ENCODE measurements at places on chromosomes 1 and 21.

- DNase-seq = no peak
Measured at GRCh38 chr1:233496993-233497392, 116.9 kb upstream of the KCNK1 start.

DNA sequence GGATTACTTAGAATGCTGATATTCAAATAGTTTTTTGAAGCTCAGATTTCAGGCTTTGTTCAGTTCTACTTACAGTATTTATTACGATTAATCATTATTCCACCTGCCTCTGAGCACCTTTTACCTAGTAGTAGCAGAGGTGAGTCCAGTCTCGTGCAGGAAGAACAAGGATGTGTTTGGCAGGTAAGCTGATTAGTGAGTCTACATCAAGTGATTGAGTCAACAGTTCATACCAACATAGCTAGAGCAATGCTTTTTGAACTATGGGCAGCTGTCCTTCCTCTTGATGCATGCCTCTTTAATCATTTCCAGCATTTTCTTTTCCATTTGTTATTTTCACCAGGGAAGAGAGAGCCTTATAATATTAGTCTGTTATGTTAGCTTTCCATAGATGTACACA lies 838.9 kb downstream of the USP25 start:
- DNase-seq = no peak

DNA sequence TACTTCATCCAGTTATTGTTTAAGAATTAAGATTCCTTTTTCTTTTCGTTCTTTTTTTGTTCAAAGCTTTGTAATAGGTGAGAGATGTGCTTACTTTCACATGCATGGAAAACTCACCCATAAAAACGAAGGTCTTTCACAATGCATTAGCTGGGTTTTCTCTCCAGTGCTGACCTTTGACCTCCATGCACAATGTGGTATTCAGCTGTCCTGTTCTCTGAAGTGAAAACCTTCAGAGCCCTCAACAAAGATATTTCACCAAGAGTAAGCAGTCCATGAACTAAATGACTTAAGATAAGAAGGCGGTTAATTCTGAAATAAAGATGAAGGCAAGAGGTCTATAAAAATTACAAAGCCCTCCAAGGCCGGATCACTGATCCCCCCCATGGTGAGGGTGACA lies 77.1 kb upstream of the IPO9 start:
- no peak for DNase-seq

DNA sequence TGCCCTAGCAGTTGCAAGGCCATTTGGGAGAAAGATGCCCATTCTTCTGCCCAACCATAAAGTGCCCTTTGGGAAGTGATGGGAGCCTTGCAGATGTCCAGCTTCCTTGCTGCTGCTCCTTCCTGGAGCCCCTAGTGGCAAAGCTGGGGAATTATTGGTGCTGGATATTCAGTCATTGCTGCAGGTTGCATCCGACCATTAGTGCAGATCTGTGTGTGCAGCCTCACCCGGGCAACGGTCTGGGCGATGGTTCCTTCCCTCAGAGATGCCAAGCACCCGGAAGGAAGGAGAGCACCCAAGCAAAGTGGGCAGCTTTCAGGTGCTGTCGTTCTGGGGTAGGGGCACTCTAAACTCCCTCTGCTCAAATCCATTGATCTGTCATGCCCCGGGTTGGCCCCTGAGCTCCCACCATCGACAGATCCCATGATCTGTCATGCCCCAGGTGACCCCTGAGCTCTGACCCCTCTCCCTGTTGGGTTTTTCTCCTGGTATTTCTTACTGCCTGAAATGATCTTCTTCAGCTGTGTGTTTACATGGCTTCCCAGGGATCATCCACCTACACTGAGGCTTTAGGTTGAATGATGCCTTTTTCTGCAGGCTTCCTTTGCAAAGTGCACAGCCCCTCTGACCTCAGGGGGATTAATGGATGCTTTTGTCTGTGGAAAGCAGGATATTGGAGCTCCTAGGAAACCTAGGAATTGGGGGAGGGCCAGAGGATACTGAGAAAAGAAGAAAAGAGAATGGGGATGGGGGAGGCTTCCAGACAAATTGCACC lies 467.5 kb downstream of the PTPRU start:
- no peak for DNase-seq

DNA sequence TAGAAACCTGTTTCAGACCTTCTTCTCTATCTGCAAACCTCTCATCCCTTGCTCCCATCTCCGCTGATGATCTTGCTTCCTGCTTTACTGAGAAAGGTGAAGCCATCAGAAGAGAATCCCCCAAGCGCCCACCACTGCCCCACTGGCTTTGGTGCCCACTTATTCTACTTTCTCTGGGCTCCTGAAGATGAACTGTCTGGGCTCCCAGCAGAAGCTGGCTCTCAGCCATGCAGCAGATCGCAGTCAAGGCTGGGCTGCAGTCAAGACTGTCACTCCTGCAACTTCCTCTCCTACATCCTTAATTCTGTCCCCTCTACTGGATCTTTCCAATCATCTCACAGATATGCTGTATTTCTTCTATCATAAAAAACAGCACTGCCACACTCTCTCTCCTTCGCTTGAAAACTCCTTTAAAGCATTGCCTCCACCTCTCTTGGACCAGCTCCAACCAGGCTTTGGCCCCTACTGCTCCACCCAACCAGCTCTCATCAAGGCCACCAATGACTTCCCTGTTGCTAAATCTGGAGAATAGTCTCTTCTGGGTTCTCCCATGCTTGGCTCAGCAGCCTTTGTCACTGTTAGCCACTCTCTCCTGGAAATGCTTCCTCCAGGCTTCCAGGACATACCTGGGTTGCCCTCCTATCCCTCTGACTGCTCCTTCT lies 25.8 kb downstream of the TRIM62 start:
- no peak for DNase-seq

DNA sequence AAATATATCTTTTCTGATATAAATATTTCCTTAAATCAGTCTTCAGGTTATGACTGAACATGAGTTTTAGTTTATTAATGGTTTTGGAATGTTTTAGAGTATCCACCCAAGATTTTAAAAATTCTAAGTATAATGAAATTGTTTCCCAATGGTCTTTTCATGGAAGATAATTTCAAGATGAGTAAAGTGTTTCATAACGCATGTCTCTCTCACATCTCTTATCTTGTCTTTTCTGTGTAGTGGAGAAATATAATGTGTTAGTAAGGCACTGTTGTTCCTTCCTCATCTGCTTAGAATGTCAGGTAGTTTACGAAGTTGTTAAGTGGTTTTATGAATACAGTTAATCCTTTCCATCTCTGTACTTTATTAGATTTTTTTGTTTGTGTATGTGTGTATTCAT lies 49.6 kb downstream of the PLA2G4A start:
- DNase-seq = no peak

DNA sequence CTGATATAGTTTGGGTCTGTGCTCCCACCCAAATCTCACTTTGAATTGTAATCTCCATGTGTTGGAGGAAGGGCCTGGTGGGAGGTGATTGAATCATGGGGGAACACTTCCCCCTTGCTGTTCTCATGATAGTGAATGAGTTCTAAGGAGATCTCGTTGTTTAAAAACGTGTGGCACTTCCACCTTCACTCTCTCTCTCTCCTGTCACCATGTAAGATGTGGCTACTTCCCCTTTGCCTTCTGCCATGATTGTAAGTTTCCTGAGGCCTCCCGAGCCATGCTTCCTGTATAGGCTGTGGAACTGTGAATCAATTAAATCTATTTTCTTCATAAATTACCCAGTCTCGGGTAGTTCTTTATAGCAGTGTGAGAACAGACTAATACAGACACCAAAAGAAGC lies 40.4 kb downstream of the FRRS1 start:
- no peak for DNase-seq

DNA sequence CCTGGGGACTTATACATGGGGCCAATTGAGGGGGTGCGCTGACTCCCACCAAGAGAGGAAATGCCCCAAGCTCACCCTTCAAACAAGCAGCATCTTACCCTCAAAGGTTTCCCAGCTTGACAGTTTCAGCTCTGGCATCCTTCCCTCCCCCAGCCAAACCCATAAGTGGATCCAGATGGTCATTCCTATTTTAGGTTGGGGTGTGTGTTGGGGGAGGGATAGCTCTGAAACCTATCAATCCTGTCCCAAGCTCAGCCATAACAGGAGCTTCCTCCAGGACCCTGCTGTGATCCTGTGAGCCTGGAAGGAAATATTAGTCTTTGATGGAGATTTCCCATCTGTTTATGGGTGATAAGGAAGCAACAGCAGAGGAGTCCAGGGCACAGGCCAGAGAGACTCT lies 3.4 kb upstream of the TMEM222 start:
- DNase-seq = no peak

- DNase-seq = no peak
Measured at GRCh38 chr1:79760531-79760930, 754.0 kb upstream of the ADGRL4 start.

DNA sequence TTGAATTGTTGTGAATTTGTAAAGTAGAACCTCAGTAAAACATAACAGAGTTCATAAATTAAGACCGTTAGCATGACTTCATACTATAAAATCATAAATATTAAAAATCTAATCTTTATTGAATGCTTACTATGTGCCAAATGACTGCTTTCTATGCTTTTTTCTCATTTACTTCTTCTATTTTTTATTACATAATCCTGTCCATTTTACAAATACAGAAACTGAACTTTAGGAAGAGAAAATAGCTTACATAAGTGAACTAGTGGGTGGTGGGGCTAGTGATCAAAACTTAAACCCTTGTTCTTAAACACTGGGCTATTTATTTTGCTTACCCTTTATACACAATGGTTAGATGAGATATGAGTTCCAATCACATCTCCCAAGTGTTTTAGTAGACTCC lies 122.3 kb downstream of the ZC3H11B start:
- no peak for DNase-seq

- no peak for DNase-seq
Measured at GRCh38 chr1:96465441-96465840, 256.1 kb upstream of the PTBP2 start.

Measured in Jurkat, Clone E6-1 (cell line).